Panc1 (cell line): ENCODE measurements at places on chromosomes 5 and 9. TPM values are rescaled to one million over a fixed set of nuclear protein-coding genes. Genes with fewer than 3 reads are reported as not detected.

DNA sequence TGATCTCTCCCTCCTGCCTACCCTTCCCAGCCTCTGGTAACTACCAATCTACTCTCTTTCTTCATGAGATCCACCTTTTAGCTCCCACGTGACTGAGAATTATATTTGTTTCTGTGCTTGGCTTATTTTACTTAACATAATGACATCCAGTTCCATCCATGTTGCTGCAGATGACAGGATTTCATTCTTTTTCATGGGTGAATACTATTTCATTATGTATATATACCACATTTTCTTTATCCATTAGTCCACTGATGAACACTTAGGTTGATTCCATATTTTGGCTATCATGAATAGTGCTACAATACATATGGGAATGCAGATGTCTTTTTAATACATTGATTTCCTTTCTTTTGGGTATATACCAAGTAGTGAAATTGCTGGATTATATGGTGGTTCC is 35.5 kb upstream of the ZNF366 start:
- DNase-seq: no peak

DNA sequence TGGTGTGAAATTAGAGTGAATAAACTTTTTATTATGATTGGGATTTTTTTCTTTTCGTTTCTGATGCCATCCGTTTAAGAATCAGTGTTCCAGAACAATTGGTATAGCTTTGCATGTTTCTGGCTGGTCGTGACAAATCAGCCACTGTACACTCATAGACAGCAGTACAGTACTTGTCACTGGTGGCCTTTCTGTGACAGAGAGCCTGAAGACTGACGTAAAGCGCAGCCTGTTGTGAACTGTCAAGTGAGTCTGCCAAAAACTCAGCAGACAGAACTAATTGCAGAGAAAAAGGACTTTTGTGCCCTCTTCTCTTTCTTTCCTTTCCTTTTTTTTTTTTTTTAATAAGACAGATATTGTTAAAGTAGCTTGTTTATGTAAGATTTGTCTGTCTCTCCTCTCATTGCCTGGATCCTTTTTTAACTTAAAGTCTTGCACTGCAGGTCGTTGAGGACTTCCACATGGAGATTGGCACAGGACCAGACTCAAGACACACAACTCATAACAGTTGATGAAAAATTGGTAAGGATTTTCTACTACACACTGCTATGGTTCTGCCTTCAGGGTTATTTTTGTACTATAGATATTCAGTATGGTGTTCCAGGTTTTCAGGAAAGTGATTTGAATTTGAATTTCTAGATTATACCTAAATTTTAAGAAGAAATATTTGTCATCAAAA is 42.7 kb downstream of the NDUFS4 start:
- no peak for DNase-seq

SLC45A2 gene
- total RNA-seq: not detected

IL5 gene
- total RNA-seq: not detected

DNA sequence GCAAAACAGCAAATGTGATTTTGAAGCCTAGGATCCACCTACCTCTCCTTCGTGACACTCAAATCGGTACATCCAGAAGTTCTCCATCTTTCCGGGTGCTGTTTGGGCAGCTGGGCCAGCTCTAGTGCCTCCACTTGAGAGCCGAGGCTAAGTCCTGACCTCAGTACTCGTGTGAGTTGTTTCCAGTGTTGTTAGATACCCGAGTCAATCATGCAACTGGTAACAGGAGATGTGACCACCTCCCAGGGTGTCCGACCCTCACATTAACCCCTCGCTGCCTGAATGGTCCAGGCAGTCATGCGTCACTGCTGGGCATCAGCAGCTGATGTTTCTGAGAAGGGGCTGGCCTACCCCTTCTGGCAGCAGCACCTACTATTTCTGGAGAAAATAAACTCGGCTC is 170.3 kb downstream of the ENTREP1 start:
- no peak for DNase-seq

DNA sequence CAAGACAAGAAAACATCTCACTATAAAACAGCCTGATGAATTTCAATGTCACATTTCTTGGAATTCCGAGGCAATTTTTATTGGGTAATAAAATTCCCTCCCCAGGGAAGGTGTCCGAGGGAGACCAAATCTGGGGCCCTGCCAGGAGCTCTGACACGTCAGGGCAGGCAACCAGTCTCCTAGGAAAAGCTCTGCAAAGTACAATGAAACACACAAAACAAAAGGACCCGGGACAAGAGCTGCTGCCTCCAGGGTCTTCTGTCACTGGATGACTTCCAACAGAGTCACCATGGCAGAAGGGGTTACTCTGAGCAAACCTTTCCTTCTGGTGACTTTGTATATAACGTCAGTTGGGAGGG is 50.8 kb downstream of the SAXO1 start:
- DNase-seq: no peak

- DNase-seq: no peak
Observed at GRCh38 chr5:152711801-152712388, 306.8 kb upstream of the NMUR2 start.

DNA sequence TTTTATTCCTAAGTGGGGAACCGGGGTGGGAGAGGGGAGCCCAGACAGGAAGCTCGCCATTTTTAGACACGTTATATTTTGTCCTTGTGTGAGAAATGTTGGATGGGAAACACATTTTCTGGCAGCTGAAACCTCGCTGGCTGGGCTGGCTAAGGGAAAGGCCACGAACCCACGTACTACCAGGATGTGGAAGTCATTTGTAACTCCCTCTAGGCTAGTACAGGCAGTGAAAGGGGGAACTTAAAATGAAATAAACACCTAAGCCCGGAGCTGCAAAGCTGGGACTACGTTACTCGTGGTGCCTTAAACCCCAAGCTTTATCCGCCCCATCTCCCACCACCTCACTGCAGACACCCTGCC is 42.5 kb downstream of the TMEM174 start:
- DNase-seq: no peak

DNA sequence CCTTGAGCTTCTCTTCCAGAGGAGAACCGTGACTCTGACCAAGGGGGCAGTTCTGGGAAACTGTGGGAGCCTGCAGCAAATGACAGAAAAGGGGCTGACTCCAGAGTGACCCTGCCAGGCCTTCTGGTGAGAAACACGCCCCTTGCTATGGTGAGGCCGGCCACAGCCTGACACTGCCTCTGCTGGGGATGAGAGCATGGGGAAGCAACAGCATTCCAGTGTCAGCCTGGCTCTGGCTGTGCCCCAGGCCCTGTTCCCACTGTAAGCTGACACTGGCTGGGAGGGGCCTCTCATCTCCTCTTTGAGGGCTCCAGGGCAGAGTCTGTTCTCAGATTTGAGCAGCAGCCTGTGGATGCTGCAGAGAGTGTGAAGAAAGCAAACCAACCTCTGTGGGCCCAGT is 180.0 kb upstream of the IL12B start:
- no peak for DNase-seq

MTREX gene
- 97.0 TPM for total RNA-seq

DNA sequence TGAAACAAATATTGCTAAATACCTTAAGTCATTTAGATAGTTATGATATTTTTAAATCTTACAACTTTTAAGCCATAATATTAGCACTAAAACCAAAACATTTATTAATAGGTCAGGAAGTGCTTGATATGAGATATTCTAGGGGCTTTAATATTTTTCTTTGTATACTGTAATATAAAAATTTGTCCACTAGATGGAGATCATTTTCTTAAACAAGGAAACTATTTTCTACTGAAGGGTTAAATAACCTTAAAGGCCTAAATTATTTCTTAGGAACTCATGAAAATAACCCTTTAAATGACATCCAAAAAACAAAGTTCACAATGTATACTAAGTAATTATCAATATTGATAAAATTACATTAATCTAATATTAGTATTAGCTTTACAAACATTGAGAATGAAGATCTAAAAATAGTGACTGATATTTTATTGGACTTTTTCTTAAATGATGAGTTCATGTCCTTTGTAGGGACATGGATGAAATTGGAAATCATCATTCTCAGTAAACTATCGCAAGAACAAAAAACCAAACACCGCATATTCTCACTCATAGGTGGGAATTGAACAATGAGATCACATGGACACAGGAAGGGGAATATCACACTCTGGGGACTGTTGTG is 635.7 kb downstream of the RAB3C start:
- DNase-seq: no peak

RETREG1 gene
- 0.74 TPM for total RNA-seq

SUSD3 gene
- total RNA-seq: 5.0 TPM

SLC36A3 gene
- total RNA-seq: not detected

GGTA1 gene
- total RNA-seq: not detected

GRCh38 chr5:149810856-149811255 is 80.7 kb downstream of the PPARGC1B start:
- no peak for DNase-seq
